ENCODE measurements at places on chromosomes 13 and 19.
A peak's percentile ranks its signal among the peaks of the same experiment; 100 is the strongest.

- no peak for DNase-seq
Observed at GRCh38 chr13:85816413-85816812, 17.2 kb upstream of the SLITRK6 start.

- DNase-seq, result no peak
Observed at GRCh38 chr19:47351548-47351947, 2.4 kb downstream of the DHX34 start.

DNA sequence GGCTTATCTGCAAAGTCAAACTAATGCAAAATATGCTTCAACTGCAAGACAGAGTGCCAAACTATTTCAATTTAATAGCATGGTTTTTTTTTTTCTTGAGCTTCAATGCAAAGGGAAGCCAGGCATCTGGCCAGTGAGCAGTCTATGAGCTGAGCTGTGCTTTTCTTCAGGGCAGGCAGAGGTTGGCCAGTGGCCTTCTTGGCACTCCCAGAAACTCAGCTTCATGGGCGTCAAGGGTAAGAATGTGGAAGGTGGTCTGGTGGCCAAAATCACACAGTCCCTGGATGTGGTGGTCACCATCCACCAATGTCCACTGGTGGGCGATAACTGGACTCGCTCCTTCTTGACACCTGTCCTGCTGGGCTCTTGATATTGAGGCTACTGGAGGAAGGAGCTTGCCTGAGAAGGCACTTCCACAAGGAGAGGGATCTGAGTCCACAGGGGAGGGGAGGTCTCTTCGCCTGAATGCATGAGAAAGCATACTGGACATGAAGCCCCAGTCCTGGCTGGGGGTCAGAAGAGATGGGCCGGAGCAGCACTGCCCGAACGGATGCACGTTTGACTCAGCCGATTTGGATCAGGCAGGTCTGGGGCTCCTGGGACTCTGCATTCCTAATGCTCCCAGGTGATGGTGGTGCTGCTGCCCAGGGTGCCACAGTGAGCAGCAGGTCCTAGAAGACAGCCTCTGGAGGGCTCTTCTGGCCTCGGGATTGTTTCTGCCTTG, 17.1 kb downstream of the COL4A2 start:
- DNase-seq, result no peak

- DNase-seq, result no peak
Observed at GRCh38 chr13:32535115-32535514, 3.5 kb downstream of the N4BP2L2 start.

DNA sequence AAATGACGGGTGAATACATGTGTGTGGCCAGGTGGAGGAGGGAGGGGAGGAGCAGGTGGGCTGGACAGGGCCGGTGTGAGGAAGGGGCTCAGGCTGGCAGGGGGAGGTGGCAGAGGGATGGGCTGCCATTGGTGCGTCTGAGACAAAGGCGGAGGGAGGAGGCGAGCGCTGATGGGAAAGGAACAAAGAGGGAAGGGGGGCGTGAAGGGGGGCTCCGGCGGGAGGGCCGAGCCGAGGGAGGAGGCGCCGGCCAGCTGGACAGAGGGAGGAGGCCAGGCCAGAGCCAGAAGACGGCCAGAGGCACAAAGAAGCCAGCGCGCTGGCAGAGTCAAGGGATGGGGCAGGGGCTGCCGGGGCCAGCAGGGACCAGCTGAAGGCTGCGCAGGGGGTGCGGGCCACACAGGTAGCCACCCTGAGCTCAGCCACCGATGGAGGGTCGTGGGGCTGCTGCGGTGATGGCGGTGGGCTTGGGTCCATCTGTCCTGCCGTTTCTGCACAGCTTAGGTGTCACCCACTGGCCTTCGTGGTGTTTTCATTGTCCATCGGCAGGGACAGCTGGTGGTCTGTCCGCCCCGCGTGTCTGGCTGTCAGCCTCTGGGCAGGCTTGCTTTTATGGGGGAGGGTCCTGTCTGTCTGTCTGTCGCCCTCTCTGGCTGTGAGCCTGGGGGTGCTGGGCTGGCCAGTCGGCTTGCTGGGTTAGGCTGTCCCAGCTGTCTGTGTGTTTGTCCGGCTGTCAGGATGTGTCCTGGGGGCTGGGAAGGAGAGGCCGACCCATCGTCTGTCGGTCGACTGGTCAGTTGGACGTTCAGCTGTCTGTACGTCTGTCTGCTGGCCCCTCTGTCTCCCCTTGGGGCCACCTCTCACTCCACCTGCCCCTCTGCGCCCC, 2.2 kb downstream of the APC2 start:
- DNase-seq, result no peak

DNA sequence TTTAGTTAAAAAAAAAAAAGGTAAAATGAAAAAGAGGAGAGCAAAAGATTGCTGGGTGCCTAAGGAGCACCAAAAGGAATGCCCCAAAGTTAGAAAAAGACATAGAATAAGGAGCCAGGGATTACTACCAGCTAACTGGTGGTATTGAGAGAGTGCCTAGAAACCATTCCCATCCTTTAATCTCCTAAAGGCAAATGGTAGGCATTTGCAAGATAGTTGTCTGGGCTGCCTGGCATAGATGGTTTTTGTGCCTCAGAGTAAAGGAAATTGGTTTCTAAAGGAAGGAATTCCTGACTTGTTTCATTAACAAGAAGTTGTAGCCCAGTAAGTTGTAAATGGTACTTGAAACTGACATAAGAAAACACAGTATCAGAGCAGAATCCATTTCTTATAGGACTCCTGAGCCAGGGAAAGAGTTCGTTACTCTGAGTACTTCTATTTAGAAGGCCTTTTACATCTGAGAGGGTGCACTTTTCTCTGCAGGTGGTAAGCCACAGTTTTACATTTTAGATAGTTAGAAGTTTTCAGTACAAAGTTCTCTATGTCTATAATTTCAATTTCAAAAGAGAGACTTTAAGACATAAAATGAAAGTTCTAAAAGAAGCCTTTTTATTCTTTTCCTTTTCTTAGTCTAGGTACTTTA, 92.6 kb downstream of the OLFM4 start:
- DNase-seq, result no peak

DNA sequence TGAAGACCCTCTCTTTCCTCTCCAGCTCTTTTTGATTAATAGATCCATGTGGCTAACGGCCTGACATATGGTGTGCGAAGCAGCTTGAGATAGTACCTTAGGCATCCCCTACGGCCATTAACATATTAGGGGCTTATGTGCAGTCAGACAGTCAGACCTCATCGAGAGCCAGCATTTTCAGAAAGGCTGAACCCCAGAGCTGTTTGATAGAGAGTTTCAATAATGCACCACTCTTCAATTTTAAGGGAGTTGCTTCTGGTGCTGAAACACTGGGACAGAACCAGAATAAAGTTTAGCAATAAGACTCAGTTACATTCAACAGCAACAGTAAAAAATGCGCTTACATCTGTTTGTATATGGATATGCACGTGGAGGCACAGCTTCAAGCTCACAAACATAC, 10.8 kb downstream of the POU4F1 start:
- no peak for DNase-seq

- no peak for DNase-seq
Observed at GRCh38 chr13:59464926-59465325, 698.8 kb downstream of the DIAPH3 start.

DNA sequence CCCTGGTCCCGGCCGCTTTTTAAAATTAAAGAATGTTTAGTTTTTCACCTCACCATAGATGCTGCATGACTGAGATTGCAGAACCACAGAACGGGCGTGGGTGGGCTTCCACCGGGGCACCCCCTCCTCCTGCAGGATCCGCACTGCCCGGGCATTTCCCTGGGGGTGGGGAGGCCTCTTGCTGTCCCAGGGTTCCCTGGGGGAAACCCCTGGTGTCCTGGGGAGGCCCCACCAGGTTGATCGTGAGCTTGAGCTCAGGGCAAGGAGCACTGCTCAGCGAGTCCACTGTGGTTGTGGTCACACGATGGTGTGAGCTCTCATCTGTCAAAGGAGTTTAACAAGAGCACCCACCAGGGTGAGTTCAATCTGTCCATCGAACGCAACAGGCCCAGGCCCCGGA, 11.4 kb upstream of the TCF3 start:
- no peak for DNase-seq

GRCh38 chr13:38868870-38869269, 121.8 kb downstream of the STOML3 start:
- no peak for DNase-seq

DNA sequence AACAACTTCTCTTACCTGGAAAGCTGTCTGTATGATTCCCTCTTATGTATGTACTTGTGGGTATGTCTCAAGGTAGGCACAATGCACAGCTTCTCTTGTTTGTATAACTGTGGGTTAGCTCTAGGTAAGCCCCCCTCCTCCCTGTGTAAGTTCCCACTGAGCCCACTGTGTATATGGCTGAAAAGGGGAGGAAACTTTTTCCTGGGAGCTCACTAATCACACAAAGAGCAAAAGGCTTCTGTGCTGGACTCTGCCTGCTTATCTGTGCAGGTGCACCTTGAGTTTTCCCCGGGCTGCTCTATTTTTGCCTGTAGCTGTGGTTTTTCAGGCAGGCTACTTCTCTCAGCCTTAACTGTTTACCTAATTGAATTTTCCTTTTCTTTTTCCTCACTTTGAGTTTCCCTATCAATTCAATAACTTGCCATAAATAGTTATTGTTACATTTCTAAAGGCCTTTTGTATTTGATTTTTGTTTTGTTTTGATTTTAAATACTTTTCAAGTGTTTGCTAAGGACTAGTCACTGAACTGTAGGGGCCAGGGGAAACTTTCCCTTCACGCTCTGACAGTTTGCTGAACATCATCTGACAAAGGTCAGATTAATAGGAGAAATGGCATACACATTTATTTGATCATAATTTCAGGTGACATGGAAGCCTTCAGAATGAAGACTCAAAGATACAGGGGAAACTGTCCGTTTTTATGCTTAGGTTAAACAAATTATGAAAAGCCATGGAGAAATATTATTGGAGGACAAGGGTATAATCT, 423.5 kb upstream of the ATXN8OS start:
- DNase-seq, result no peak

- DNase-seq, result no peak
Observed at GRCh38 chr13:112961457-112962369, 7.3 kb upstream of the MCF2L start.

DNA sequence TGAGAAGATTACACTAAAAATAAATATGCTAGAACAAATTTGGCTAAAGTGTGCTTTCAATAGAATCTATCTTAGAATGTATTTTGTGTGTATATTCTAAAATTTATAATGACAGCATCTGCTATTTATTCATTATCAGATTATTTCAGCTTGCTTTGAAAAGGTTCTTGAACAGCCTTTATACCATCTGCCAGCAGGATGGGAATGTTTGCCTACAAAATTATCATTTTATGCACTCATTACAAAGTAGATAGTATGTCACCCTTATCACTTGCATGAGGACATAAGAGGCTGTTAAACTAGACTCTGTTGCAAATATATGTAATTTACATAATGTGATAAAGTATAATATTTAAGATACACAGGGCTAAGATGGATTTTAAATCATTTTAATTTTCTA, 1286.9 kb upstream of the PCDH20 start:
- no peak for DNase-seq

DNA sequence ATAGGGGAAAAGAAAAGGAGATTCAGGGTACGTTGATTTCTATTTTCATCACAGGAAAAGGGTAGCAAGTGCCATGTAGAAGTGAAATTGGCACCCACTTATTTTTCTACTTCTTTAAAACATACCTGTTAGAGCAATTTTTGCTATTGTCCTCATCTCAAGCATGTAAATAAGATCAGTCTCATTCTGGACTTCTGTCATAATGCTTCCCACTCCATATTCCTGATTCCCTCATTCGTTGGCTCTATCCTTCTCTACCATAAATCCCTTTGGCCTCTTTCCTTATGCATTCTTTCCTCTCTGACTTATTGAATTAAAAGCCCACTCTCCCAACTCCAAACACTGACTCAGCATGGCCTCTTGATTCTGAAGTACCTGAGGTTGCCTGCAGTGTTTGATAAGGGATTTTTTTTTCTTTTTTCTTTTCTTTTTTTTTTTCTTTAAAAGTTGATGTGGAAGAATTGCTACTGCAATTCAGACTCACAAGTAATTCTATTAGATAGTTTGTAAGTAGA, 465.7 kb downstream of the SLITRK6 start:
- DNase-seq, result no peak

- peak; percentile 14 for DNase-seq
Observed at GRCh38 chr13:44052780-44053184, 173.1 kb downstream of the LACC1 start.
